ENCODE measurements at places on chromosomes 7 and 10. TPM values are rescaled to one million over a fixed set of nuclear protein-coding genes. Genes with fewer than 3 reads are reported as not detected.

Gene CTAGE4
- polyA plus RNA-seq: not detected

- no peak for DNase-seq
Measured at GRCh38 chr10:64086083-64086767, 565.0 kb downstream of the REEP3 start.

DNA sequence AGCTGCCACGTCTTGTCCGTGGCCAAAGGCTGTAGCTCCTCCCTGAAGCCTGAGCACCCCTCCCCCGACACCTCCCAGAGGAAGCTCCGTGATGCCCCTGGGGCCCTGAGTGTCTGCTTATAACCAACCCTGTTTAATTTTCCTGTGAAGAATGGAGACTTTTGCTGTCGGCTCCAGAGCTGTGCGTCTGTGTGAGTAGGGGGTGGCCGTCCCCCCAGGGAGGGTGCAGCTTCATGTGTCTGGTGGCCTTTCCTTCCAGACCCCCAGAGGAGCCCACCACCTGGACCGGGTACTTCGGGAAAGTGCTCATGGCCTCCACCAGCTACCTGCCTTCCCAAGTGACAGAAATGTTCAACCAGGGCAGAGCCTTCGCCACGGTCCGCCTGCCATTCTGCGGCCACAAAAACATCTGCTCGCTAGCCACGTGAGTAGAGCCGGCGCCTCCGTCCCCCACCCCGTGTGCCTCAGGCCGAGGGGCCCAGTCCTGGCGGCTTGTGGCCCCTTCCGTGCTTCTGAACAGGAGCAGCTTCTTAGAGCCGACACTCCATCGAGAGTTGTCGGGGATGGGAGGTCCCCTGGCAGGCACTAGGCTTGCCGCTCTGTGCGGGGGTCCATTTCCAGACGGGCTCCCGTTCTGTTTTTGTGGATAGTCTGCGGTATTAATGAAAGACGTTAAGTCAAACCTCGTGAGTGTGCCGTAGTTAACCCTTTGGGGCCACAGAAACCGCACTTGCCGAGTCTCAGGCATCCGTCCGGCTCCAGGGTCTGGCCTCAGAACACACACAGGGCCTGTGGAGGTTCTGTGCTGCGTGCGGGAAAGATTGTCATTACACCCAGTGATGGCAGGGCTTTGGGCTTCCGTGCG, 37.1 kb downstream of the WIPI2 start:
- DNase-seq: no peak

DNA sequence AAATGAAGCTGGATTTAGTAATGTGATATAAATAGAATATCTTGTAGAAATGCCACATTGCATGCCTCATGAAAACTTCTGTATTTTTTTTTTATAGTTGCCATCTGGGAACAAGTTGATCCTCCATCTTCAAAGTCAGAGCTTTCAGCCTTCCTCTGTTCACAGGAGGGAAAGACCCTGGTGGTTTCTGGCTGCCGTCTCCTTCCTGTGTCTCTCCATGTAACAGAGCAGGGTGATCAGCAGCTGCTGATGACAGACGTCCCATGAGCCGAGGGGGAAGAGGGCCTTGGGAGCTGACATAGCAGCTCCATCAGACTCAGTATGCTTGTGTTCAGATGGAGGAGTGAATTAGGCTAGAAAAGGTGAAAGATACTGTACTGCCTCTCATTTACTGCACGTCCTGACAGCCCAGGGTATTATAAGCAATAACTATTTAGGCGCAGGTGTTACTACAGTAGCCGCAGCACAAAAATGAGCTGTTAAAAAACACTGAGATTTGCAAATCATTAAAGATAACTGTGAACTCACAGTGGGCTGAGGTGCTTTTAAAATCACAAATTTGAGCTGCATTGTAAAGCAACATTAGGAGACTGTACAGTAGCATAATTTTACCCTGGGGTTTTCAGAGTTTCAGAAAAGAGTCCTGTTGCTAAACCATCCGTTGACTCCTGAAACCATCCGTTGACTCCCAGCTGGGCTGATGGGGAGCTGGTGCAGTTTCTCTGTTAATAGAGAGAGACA, 103.3 kb downstream of the CFAP58 start:
- no peak for DNase-seq

GRCh38 chr7:73888959-73889358, 28.0 kb downstream of the TMEM270 start:
- DNase-seq: no peak

- no peak for DNase-seq
Measured at GRCh38 chr10:60534761-60535389, 145.2 kb upstream of the ANK3 start.

DNA sequence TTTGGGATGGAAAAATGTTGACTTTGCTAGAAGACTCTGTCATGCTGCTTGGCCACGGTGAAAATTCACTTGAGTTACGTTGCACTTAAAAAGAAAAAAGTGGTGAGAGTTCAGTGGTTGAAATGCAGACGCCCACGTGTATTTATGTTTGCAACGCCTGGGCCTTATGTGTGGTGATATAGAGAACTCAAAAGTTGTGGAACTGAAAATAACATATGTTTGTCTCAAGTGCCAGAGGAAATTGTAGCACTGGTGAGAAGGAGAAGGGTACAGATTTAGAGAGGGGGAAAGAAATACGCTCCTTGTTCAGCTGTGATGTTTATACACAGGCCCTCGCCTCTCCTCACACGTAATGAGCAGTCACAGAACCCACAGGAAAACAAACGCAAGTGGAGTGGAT, 73.6 kb downstream of the EMX2 start:
- no peak for DNase-seq

GRCh38 chr10:87615856-87616255, 43.8 kb upstream of the PAPSS2 start:
- no peak for DNase-seq
